CD4-positive, alpha-beta T cell treated with Interleukin-6 for 4 hours (primary cell): ENCODE measurements at places on chromosomes 5 and 9.

- no peak for DNase-seq
Measured at GRCh38 chr9:91431485-91431884, 7.9 kb upstream of the NFIL3 start.

GRCh38 chr9:121984726-121985402 lies 108.2 kb downstream of the TTLL11 start:
- no peak for DNase-seq

- DNase-seq: no peak
Measured at GRCh38 chr9:124270504-124271335, 13.0 kb downstream of the NEK6 start.

DNA sequence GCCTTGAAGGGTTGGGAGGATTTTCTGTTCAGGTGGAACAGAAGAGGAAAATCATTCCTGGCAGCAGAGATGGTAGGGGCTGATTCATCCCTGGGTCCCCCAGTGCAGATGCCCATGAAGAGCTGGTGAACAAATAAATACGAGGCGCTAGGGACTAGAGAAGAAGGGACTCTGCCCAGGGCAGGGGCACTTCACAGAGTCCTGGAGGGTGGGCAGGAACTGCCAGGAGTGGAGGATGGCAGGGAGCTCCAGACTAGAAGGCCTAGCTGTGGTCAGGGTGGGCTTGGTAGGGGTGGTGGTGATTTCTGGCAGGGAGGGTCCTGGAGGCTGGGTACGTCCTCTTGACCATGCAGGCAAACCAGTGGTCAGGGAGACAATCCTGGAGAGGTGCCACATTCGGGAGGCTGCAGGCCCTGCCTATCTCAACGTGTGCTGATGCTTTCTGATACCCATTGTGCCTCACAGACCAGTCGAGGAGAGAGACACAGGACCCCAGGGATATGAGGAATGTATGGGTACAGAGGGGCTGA lies 69.9 kb downstream of the CRB2 start:
- no peak for DNase-seq

- no peak for DNase-seq
Measured at GRCh38 chr5:5159282-5160103, 19.4 kb downstream of the ADAMTS16 start.

GRCh38 chr9:120935383-120935857 lies 8.8 kb upstream of the TRAF1 start:
- peak; percentile 36 for DNase-seq

DNA sequence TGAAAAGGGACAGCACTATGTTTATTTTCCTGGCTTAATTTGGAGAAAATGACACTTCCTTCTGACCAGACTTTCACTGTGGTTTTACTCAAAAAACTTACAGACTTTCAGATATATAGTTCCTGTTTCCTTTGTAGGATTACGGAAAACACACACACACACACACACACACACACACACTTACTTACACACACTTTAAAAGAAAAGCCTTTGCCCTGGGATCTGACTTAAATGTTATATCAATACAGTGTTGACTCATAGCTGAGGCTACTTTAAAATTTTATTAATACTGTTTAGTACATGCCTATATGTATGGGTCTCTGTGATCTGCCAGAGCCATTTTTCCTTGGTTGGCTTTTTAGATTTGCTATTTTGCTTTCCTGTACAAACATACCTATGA lies 758.3 kb downstream of the DNAH5 start:
- no peak for DNase-seq

DNA sequence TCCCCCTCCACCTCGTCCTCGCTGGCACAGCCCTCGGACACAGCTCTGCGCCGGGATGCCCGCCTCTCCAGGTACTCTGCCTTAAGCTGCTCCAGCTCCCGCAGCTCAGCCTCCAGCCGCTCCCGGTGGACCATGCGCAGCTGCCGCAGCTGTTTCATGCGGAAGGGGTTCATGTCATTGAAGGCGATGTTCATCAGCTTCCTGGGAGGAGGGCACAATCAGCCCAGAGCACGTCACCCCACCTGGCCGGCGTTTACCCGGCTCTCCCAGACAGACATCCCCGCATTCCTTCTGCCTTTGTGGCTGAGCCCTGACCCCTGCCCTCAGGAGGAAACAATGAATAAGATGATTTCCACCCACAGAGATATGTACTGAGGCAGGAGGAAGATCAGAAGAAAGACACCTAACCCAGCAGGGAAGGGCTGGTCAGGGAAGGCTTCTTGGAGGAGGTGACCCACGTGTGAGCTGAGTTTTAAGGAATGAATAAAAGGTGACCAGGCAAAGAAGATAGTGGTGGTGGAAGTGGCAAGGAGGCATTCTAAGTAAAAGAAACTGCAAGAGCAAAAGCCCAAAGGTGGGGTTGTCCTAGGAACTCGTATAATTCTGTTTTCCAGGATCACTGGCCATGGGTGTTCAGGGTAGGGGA lies 7.1 kb upstream of the CORO2A start:
- DNase-seq: no peak

DNA sequence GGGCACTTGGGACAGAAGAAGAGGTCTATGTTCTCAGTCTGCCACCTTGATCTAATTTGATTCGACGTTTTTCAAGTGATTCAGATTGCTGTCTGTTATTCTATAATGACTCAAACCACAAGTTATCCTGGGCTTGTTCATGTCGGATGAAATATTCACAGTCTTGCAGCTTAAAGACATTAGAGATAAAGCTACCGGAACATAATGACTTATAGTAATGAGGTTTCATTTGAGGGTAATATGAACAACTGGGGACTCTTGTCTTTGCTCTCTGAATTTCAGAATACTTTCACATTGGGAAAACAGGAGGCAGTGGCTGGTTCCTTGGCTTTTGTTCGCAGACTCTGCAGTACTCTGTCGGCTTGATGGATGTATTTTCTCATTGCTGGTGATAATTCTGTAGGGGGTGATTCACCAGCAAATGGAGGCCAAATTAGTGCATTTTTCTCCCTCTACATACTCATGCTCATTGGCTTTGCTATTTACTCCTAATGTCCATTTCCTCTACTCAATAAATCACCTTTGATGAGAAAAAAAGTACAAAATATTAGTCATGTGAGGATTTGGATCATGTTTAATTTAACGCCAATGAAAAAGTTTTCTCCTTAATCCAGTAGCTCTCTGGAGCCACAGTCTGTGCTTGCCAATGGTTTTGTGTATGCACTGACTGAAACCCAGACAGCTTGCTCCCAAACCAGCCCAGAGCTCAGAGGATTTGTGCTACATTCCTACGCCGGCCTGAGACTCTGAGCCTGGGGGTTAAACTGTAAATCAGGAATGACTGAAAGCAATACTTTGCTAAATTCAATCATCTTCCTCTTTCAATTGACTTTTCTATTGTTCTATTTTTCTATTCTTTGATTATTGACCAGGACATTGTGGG lies 154.7 kb upstream of the ANKH start:
- DNase-seq: no peak

DNA sequence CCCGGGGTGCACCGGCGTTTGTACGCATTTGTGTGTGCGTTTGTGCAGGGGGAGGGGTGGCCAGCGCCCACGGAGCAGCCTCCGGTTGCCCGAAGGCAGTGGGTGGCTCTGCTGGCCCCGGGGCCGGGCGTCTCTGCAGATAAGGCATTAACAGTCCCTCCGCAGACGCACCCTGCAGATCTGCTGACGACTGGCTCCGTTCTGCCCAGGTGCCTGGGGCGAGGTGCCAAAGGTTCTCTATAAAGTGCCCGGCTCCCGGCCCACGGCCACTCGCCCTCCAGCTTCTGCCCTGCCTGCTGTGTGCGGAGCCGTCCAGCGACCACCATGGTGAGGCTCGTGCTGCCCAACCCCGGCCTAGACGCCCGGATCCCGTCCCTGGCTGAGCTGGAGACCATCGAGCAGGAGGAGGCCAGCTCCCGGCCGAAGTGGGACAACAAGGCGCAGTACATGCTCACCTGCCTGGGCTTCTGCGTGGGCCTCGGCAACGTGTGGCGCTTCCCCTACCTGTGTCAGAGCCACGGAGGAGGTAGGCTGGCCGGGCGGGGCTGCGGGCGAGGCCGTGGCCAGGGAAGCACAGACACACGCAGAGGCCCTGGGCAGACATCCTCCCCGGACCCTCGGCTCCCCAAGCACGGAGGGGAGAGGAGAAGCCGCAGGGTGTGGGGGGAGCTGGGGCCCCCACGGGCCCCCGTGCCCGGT lies at the start of gene SLC6A19:
Gene SLC6A19, plus strand, starts transcription at position 269 of the 699 bp plus-strand sequence. Its CDS starts 56 bp downstream, at position 325.
- no peak for DNase-seq

DNA sequence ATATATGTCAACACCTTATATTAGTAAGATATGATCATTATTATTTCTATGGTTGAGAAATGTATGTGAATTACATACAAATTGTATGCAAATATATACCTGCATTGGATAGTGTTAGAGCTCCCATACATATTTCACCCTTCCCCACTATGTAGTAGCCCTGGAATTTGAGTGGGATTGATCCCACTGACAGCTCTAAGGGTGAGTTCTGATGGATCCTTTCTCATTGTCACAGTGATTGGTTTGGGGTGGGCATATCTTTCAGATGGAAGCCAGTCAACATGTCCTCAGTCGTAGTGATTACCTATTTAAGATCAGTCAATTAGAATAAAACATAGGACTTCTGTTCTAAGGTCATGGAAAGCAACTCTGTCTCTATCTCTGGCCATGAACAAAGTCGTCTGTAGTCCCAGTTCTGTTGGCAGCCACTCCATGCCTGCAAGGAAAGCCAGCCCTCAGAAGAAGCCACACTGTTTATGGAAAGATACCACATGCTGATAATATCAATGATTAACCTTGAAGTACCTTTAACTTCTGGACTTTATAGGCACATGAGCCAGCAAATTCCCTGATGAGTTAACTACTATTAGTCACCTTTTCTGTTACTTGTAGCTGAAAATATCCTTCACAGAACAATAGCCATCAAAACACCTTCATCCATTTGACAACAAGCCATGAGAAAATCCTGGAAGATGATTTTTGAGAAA lies 5.1 kb upstream of the CCDC192 start:
- DNase-seq: no peak

GRCh38 chr9:123652416-123652815 lies 277.5 kb downstream of the DENND1A start:
- DNase-seq: no peak

DNA sequence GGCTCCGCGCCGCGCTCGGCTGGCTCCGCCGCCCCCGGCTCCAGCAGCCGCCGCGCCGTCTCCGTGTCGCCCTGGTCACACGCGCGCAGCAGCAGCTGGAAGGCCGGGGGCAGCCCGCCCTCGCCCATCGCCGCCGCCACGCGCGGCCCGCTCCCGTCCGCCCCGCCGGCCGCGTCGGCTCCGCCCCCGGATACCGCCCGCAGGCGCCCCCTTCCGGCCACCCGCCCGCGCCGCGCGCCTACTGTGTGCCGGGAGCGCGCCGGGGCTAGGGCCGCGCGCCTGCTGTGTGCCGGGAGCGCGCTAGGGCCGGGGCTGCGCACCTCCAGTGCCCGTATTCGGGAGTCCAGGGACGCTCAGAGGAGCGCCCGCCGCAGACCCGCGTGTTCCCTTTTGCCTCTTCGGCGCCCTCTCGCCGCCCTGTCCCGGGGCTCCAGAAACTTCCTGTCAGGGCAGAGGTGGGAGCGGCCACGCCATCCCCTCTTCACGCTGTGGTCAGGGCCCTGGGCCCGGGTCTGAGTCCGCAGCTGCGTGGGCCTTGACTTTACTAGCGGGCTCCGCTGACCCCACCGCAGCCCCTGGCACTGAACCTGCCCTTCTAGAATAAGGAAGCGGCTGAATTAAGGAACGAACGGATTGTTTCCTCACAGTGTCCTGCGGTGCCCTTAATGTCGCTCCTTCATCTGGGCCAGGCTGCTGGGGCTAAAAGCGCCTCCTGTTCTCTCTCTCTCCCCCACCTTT lies at the start of gene ANKS6:
Gene ANKS6, minus strand, starts transcription at position 192 of the 738 bp plus-strand sequence. Its CDS starts 64 bp downstream, at position 128.
- peak; percentile 88 for DNase-seq

DNA sequence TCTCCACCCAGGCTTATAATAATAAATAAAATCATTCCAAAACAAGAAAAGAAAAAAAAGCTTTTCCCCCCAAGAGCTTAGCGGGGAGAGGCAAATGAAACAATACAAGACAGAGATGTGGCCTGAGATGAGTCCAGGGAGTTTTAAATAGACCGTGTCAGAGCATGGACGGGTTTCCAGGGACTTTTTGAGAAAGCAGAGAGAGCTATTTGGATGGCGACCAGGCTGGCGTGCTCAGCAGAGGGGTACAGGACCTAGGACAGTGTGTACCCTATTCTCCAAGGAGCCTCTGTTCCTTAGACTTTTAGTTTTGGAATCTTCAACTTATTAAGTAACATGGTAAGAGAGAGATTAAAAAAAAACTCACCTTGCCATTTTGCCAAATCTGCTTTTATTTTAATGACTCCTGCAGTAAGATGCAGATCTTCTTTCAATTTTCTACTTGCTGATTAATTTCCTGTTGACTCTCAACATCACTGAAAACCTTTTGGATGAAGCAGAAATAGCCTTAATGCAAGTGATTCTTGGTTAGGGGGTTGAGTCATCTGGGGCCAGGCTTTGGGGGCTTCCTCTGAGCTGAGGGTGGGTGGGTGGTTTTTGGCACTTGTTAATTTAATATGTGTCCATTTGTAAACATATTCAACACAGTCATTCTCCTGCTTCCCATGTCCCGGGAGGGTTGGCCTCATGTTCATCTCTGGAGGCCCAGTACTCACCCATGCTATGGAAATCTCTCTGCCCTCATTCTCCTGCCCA lies 49.6 kb upstream of the OSMR start:
- DNase-seq: no peak
